CD4-positive, alpha-beta T cell treated with Interleukin-17A for 4 hours (primary cell): ENCODE measurements at places on chromosomes 3 and 15.

- DNase-seq = no peak
These were observed 224.2 kb downstream of the MINAR1 start for GRCh38 chr15:79656151-79657000.

DNA sequence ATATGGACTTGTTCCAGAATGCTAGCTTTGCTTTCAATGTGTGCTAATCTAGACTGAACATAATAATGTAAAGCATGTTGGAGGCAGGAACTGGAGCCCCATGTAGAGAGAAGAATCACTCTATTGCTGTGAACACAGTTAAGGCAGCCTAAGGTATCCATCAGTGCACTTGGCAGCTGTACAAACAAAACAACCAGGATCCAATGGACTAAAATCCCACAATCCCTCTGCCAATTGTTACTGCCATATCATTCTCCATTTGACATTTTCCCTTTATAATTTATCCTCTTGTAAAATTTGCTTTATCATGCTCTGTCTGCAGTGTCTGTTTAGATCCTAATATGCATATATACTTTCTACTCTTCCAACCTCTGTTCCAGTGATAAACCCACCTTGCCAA lies 756.8 kb upstream of the LMCD1 start:
- no peak for DNase-seq

DNA sequence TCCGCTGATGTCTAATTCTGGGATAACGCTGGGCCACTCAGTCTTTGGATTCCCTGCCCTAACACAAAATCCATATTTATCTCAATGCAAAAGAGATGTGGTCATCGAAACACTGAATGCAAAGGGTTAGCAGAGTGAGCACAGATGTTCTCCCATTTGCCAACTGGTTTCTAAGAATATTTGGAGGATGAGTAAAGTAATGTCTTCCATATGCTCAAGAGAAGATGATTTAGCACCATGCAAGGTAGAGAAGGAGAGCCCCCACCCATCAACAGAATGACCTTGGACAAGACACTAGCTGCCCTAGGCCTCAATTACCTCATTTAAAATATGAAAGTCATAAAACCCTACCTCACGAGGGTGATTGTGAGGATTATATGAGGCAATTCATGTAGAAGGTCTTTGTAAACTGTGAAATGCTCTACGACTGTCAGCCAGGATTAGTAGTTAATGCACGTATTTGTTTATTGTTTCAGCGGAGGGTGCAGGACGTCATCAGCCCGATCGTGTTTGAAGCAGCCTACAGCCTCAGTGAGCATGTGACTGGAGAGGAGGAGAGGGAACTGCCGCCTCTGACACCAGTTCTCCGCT lies 232.9 kb upstream of the CTDSPL start:
- DNase-seq = no peak

- no peak for DNase-seq
These were observed 92.2 kb upstream of the ALCAM start for GRCh38 chr3:105274536-105274935.

DNA sequence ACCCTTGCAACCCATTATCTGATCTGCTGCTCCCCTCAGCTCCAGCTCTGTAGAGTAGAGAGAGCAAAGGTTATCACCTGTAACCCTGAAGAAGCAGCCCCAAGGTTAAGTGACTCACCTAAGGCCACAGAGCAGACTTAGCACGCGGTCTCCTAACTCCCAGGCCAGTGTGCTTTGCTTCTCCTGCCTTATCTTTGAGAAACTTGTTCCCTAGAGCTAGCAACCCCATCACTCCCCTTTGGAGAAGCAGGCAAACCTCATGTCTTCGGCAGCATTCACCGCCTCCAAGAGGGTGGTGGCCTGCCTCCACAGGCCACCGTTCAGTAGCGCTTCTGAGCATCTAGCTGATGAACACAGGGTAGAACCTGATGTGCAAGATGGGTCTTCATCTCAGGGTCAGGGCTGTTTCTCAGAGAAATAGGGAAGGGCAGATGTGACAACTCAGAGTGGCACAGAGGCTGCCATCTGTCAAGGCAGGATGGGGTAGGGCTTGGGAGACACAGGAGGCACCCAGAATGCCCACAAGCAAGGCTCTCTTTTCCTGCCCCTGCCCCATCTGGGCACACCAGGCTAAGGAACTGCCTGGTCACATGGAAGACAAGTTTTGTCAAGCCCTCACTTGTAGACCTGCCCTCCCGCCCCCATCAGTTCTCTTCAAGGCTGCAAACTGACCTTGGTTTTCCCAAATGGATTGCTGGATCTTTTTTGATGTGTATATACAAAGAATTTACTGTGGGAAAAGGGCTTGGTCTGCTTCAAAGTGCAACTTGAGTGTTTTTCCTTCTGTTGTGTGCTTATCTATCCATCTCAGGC lies 34.9 kb upstream of the CLK3 start:
- DNase-seq = no peak

- DNase-seq = no peak
These were observed 20.3 kb upstream of the PROK2 start for GRCh38 chr3:71805199-71805598.

DNA sequence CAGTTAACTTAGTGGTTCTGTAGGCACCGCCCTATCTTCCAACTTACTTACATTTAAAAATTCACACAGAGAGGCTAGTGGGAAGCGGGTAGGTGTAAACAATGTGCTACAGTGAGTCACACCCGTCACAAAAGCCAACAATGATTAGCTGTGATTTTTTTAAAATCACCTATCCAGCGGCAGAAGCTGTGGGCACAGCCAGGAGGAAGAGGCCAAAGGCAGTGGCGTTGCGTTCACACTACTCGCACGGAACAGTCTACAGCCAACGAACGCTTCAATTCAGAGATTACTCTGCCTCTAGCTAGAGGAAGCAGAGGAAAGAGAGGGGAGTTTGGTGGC lies 2.5 kb upstream of the NLGN1 start:
- DNase-seq = no peak

DNA sequence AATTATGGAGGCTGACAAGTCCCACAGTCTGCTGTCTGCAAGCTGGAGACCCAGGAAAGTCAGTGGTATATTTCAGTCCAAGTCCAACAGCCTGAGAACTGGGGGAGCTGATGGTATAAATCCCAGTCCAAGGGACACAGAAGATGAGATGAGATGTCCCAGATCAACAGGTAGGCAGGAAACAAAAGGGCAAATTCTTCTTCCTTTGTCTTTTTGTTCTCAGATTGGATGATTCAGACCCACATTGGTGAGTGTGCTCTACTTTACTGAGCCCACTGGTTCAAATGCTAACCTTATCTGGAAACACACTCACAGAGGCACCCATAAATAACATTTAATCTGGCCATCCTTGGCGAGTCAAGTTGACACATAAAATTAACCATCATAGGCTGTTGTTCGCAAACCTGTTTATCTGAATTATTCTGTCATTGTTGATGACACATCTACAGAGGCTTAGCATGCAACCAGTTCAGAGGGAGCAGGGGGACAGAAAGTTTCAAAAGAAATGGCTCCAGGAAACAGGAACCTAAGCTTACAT lies 62.7 kb upstream of the ITGA11 start:
- DNase-seq = no peak

DNA sequence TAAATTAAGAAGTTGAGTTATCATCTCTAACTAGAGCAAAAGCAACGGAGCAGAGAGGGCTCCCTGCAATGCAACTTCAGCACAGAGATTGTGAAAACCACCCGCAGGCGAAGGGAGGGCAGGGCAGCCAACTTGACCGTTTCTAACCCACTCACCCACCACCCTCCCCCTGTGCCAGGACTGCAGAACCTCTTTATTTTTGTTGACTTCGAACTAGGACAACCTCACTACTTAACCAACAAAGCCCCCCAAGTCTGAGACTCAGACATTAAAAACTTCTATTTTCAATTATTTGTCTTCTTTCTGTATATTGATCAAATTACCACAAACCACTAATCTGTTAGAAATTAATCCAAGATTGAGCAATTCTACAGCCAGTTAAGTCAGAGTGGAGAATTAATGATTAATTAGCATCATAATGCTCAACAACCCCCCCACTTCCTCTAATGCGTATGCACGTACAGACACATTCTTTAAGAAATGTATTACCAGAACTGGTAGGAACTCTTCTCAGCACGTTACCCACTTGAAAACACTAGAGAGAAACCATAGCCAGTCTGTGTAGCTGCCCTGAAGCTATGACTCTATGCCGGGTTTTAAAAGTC lies 2.0 kb downstream of the MGLL start:
- no peak for DNase-seq

GRCh38 chr3:23055733-23056376 lies 147.3 kb upstream of the UBE2E2 start:
- no peak for DNase-seq

DNA sequence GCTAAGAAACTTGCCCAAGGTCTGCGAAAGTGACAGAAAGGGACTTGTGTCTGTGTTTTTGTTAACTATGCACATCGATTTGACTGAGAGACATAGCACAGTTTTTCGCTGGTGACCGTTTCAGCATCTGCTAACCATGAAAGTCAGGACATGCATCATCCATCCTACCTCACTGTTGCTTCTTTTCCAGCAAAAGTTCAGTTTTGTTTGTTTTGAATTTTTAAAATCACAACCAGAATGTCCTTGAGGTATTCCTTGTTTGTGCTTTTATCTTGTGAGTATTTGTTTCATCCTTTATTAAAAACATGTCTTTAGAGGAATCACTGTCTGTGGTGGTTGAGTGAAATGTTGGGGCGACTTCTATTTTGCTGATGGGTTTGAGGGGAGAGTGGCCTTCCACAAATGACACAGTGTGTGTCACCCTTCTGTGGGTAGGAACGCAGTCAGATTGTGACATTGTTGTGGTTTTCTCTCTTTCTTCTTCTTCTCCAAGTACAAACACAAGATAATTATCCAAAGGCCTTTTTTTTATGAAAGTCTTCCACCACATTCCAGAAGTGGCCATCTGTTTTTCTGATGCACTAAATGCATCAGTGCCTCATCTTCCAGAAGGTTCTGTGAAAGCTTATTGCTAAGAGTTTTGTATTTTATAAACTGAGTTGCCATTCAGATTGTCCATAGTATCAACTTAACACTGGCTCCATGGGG lies 214.4 kb upstream of the NR2E3 start:
- DNase-seq = no peak

DNA sequence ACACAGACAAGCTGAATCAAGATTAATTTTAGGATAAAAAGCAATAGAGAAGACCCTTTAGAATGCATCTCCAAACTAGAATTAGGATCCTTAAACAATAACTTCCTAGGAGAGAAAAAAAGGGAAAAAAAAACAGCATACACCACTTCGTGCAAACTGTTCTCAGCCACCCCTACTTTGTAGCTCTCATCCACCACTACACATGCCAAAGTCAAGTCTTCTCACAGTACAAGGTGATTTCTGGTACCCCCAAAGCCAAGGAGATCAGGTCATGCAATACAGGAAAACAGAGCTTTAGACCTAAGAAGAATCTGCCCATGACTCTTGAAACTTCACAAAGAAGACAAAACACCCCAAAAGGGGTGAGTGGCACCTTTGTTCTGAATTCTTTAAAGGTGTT lies 166.9 kb downstream of the SUCNR1 start:
- DNase-seq = no peak

DNA sequence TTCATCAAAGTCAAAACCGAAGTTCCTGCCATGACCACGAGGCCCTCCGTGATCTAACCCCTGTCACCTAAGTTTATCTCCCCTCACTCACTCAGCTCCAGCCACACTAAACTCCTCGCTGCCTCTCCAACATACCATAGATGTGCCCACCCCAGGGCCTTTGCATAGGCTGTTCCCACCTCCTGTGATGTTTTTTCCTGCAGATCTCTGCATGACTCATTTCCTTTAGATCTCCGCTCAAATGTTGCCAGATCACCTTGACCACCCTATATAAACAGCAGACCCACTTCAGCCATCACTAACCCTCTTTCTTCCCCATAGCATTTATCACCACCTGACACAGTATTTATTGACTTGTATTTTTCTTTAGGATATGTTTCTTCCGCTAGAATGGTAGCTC lies 58.5 kb downstream of the HRH1 start:
- DNase-seq = no peak

- DNase-seq = no peak
These were observed 1.3 kb upstream of the ITPR1 start for GRCh38 chr3:4491855-4492207.

DNA sequence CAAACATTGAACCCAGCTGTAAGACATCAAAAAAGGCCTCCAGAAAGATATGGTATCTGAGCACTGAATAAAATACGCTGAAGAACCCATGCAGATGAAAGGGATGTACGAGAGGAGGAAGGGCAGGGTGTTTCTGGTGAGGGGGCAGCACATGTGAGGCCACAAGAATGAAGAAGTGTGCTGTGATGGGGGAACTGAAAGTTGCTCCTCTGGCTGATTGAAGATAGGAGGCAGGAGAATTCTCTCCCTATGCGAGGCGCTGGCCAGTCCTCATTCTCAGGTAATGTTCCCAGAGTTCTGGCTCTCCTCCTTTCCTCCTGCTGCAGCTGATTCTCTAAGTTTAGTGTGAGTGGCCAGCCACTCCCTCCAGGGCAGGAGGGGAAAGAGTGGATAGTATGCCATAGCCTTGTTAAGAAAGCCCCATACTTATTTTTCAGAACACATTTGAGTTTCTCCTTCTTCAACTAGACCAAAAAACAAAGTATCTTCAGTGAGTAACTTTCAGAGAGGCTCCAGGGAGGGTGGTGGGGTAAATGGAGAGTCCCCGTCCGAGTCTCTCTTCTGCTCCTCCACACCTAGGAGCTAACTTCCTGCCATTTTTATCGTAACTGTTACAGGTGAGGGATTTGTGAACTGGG lies 26.9 kb upstream of the MYO1E start:
- DNase-seq = no peak

GRCh38 chr15:84766461-84767035 lies 18.2 kb downstream of the ZNF592 start:
- DNase-seq = no peak

- DNase-seq = no peak
These were observed 312.8 kb upstream of the CHRM5 start for GRCh38 chr15:33655488-33655887.

- peak; percentile 67 for DNase-seq
These were observed 609 bp downstream of the GOLGA8A start for GRCh38 chr15:34436956-34437442.

DNA sequence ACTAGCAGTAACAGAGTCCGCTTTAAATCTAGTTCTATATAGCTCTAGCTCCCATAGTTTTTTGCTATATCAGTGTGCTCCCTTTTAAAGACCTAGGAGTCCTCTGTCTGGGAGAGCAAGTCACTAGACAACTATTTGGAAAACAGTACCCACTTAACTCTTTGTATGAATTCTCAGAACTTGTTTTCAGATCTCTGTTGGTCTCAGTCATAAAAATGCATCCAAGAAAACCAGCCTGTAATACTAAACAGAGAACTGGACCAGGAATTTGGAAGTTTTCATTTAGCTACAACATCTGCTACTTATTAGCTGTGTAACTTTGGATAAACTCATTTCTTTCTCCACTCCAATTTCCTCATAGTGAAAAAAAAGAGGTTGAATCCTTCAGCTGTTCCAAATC lies 56.9 kb upstream of the C3orf49 start:
- no peak for DNase-seq

DNA sequence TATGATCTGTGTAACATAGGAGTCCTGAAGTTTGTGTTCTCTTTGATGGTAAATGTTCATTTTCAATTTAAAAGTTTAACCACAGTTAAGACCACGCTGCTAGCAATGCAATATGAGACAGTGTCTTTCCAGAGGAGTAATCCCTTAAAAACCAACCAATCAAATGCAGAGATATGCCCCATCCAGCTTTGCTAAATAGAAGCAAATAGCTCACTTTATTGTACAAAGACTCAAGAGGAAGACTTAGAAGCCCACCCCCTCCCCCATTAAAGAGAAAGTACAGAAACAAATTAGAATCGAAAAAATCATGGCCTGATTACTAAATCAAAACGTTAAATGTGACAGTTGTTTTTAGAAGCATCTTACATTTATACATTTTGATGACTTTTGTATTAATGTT lies 2.1 kb upstream of the ANP32A start:
- DNase-seq = no peak

- no peak for DNase-seq
These were observed 254.5 kb upstream of the ROPN1 start for GRCh38 chr3:124246376-124246775.
